Globus pallidus (tissue), 1 donor: ENCODE measurements at places on chromosomes 2 and 18.

DNA sequence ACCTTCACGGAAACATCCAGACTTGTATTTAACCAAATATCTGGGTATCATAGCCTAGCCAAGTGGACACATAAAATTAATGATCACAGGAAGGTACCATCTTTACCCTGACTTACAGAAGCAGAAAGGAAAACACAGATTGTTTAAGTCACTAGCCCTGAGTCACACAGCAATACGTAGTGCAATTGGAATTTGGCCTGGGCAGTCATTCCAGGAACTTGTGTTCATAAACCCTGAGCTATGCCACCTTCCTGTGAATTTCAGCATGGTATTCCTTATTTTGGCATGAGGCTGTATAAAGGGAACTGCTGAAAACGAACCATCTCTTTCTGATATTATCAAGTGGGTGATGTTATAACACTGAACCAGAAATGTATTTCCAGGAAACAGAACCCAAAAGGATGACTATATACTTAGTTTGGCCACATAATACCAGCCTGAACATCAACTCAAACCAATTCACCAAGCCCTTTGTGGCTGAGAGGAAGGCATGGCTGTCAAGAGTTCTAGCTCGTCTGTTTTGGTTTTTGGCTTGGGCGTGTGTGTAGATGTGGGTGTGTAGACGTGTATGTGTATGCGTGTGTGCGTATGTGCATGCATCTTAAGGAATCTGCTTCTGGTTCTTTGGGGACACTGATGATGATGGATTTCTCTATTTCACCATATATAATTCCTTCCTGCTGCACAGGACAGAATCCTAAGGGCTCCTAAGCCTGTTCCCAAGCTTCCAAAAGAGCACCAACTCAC, 533.4 kb upstream of the ID2 start:
- no peak for DNase-seq

DNA sequence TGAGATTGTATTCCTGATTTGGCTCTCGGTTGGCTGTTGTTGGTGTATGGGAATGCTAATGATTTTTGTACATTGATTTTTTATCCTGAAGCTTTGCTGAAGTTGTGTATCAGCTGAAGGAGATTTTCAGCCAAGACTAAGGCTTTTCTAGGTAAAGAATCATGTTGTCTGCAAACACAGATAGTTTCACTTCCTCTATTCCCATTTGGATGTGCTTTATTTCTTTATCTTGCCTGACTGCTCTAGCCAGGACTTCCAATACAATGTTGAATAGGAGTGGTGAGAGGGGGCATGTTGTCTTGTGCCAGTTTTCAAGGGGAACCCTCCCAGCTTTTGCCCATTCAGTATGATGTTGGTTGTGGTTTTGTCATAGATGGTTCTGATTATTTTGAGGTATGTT, 90.4 kb downstream of the CYP26B1 start:
- no peak for DNase-seq

DNA sequence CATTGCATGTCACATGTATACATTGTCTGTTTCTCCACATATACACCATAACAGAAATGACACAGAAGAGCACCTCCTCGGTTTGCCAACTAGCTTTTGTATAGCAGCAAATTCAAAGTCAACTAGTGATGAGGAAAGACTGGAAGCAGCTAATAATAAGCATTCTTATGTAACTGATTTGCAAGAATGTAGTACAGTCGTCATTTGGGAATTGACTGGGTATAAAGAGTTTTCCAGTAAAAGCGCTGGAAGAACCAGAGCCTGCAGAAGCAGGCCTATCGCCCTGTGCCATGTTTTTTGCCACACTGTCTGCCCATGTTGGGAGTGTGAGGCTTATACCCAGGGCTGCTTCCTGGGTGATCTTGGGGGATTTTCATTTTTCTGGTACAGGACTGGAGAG, 310.6 kb downstream of the GBX2 start:
- no peak for DNase-seq

- no peak for DNase-seq
These were observed 39.8 kb downstream of the IWS1 start for GRCh38 chr2:127486247-127487058.

DNA sequence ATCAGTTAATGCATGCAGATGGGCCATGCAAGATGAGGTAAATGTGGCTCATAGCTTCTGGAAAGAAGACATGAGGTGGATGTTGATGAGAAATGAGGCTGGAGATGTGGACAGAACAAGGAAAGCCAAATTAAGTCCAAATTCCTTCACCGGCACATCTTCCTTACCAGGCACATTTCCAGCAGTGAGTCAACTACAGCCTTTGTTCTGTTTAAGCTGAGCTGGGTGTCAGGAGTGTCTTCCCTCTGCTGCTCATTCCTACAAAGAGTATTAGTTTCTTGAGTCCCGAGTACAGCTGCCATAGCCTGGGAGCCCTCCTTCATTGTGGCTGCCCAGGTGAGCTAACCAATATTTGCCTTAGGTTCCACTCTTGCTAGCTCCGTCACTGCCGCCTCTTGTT, 945.0 kb downstream of the SLC4A3 start:
- no peak for DNase-seq

DNA sequence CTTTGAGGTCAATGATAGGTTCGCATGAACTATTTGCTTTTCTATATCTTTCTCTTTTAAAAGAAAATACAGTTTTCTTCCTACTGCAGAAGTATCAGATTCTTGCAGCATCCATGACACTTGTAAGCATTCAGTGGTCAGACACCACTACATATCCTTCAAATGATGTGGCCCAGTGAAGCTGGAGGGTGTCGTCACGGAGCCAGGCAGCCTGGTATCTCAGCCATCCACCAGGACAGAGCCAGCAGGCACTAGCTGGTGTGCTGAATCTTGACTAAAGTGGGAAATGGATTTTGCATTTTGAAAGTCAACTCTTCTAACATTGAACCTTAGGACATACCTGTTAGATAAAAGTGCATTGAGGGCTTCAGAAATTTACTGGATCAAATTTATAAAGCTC, 5.4 kb downstream of the KLHL14 start:
- no peak for DNase-seq

- no peak for DNase-seq
These were observed 129.4 kb downstream of the DTNB start for GRCh38 chr2:25543939-25544338.

GRCh38 chr18:69537183-69537582, 136.5 kb downstream of the DOK6 start:
- no peak for DNase-seq

DNA sequence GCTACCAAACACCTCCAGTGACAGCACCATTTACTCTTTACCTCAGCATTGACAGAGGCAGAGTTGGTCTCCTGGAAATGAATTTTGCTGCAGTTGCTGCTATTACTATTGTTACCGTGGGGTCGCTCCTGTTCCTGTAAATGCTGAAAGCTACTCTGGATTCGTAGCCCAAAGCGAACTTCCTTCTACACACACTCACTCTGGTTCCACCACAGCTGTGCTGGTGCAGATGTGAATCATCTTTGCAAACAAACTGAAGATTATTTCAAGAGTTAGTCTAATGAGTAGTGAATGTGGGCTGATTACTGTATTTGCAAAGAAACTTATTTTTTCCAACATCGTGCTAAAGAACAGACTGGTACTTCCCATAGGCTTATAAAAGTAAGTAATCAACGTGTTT, 304.0 kb downstream of the LPIN1 start:
- no peak for DNase-seq

GRCh38 chr2:148660999-148661398, 16.4 kb downstream of the EPC2 start:
- no peak for DNase-seq

DNA sequence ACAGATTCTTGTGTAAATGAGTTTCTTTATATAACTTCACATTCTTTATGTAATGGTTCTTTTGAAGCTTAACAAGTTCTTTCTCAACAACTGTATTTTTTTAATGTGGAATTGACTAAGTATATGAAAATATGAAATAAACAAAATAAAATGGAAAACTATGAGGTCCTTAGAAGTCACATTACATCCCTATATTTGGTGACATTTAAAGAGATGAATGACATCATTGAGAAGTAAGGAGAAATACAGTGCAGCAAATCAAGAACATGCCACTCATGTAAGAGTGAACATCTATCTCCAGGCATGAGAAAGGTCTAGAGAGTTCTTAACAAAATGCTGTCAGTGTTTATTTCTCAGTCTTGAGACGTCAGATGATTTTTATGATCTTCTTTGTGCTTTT, 39.0 kb upstream of the AAK1 start:
- DNase-seq = no peak

GRCh38 chr2:30230497-30231211, 680 bp upstream of the LBH start:
- no peak for DNase-seq

GRCh38 chr18:48897531-48897930, 53.2 kb downstream of the SMAD7 start:
- no peak for DNase-seq

DNA sequence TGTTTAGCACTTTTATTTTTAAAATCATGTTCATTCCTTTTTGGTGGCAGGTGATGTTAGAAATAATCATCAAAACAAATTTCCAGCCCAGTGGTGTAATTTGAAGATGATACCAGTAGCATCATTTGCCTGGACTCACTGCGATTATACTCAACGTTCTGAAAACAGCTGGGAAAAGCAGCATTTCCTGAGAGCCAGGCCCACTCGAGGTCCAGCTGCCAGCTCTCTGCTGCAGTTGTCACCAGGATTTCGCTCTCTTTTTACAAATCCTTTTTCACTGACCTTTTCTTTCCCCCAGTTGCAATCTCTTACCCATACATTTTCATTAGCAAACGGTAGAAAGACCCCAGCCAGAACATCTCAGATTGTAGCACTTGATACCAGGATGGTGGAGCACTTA, 110.6 kb upstream of the LYPD1 start:
- no peak for DNase-seq

GRCh38 chr18:57533868-57534510, 52.5 kb downstream of the FECH start:
- DNase-seq = no peak

GRCh38 chr2:8317418-8317817, 364.4 kb upstream of the ID2 start:
- DNase-seq = no peak

DNA sequence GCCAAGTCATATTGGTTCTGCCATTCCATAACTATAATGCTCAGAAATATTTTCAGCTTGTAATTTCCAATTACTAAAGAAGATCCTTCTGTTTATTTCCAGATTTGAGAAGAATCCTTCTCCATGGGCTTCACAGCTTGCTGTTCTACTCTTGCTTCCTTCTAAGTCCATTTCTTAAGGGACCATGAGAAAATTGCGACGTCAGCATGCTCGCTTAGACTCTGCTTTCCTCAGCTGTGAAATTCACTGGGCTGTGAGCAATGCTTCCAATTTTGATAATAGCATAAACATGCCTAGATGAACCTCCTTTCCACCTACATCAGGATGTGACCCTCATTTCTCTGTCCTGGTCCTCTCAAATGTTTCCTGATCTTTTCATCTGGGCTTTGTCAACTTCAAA, 145.3 kb upstream of the CDH20 start:
- no peak for DNase-seq

DNA sequence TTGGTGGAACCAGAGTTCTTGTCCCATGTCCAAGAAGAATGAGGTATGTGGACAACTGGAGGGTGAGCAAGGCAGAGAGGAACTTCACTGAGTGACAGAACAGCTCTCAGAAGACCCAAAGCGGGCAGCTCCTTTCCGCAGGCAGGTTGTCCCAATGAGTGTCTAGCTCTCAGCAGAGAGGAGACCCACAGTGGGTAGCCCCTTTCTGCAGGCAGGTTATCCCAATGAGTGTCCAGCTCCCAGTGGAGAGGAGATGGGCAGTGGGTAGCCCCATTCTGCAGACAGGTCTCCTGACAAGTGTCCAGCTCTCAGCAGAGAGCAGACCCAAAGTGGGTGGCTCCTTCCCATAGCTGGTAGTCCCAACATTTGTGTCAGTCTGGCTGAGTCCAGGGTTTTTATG, 69.6 kb downstream of the SRBD1 start:
- no peak for DNase-seq

DNA sequence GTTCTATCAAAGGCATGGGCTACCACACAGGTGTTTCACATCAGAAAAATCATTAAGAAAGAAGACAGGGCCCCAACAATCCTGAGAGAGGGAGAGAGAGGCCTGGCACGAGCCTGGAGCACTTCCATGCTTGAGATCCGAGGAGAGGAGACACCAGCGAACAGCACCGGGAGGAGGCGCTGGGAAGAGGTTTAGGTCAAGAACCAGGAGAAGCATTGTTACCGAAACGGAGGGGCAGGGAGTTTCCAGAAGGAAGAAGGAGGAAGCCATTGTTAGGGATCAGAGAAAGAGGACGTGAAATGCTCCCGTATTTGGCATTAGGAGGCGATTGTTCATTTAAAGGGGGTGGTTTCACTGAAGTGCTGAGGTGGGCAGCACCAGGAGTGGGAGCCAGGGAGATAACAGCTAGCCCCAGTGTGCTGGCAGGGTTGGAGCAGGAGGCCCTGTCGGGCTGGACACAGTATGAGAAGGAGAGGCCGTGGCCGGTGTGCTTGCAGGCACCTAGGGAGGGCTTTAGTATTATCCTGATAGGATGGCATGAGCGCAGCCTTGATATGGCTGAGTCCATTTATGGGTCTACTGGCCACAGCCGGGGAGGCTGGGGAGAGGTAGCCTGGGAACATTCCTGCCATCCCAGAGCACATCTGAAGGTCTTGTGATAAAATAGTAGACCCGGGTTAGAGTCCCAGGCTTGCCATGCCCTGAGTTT, 244.9 kb downstream of the KLHL29 start:
- no peak for DNase-seq

GRCh38 chr2:231930593-231931281, 4.5 kb upstream of the NPPC start:
- no peak for DNase-seq

GRCh38 chr2:177905640-177906039, 166.9 kb downstream of the PDE11A start:
- no peak for DNase-seq

DNA sequence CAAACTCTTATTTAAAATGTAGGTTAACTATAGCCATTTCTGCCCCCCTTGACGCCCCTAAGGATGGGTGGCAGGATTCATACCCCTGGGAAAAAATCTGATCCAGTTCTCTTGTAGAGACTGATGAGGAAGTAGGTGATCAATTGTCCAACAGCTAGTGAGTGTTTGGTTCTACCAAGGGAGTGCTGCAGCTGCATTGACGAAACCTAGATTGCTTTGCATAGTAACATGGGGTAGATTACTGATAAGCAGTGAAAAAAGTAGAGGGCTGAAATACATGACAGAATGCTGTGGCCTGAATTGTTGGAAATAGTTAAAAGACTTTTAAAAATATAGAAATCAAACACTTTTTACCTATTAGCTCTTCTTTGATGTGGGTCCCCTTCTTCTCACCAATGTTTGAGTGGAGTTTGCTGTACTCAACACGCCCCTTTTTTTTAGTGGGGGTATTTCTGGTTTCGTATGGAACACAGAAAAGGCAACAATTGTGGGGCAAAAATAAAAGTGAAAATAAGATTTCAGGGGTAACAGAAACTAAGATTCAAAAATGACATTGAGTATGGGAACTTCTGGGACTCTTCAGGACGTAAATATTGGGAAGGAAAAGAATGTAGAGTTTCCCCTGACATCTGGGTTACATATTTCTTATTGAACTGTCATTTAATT, 66.2 kb downstream of the MAIP1 start:
- DNase-seq = no peak
